ENCODE measurements at places on chromosomes 11 and 22. TPM values are rescaled to one million over a fixed set of nuclear protein-coding genes. Genes with fewer than 3 reads are reported as not detected.

- H3K27me3 ChIP-seq, result no peaks in the 10 kb centered on the region
- peak overlapping the region; percentile 35 for H3K27ac ChIP-seq
- peak; percentile 17 for DNase-seq
Measured at GRCh38 chr11:106022795-106023275, 795 bp upstream of the MSANTD4 start.

DNA sequence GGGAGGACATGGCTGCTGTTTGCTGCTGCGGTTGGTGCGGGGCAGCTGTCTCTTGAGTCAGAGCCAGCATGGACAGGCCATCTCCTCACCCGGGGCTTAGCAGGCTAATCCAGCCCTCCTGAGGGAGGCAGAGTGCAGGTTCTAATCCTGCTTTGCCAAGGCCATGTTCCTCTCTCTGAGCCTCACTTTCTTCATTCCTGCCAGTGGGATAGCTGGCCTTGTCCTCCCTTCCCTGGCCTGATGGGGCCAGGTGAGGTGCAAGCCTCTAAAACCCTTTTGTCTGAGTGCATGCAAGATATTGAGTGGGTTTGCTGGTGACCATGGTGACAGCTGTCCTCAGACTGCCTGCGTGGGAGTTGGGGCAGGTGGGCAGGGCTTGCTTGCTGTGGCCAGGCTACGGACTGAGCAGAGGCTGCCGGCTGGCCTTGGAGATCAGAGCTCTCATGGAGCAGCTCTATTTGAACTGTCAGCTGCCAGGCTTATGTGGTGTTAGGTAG is 3.6 kb downstream of the USP35 start:
- DNase-seq, result no peak
- H3K4me3 ChIP-seq, result no peak overlapping the region
- no peak overlapping the region for H3K27ac ChIP-seq
- no peaks in the 10 kb centered on the region for H3K36me3 ChIP-seq

DNA sequence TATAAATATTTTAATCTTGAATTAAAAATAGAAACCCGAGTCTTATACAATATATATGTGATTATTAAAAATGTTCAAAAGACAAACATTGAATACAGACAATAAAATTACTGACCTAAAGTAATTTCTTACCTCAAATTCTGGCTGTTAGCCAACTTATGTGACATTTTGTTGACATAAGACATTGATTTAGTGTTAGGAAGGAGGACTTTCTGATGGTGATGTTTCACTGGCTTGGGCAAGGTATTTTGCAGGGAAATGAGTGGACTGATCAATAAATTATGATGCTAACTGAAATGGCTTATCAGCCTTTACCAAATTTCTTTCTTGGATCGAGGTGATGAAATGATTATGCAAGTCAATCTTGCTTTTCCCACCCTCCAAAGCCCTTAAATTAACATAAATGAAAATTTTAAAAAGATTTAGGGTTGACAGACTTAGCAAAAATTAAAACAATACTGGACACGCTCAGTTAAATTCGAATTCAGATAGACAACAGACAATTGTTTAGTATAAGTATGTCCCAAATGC is 33.2 kb upstream of the FZD4 start:
- H3K4me1 ChIP-seq, result no peaks in the 10 kb centered on the region
- H3K4me3 ChIP-seq, result no peak overlapping the region
- H3K27ac ChIP-seq, result no peak overlapping the region

GRCh38 chr11:36316049-36316448 is 20.0 kb downstream of the PRR5L start:
- H3K4me3 ChIP-seq, result no peak overlapping the region
- H3K36me3 ChIP-seq, result no peaks in the 10 kb centered on the region
- DNase-seq, result peak; percentile 59

DNA sequence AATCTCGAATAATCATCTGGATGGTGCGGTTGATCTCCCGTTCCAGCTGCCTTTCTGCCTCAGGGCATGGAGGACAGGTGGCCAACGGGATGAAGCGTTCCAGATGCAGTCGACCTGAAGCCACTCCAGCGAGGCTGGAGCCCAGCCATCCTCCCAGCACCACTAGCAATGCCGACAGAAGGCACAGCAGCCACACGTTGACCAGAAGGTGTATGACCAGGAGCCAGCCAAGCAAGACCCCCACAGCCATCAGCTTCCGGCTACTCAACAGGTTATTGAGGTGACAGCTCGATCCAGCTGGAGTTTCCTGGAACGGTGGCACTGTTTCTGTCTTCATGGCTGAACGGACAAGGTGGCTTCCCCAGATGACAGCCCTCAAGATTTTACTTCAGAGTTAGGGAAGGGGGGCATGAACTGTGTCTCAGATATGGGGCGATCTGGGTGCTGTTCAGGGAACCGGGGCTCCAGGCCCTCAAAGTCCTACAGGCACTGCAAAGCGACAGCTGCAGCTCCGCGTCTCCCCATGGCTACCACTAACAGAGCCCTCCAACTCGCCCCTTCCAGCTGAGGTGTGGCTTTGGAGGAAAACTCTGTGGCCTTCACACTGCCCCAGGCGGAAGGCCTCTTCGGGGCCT is 559 bp downstream of the SNX19 start:
- H3K4me3 ChIP-seq, result peak overlapping the region; percentile 99
- H3K27ac ChIP-seq, result peak overlapping the region; percentile 77
- peaks cover 5% of the 10 kb centered on the region for H3K36me3 ChIP-seq
- no peak for DNase-seq
- peaks cover 6% of the 10 kb centered on the region for H3K4me1 ChIP-seq

DNA sequence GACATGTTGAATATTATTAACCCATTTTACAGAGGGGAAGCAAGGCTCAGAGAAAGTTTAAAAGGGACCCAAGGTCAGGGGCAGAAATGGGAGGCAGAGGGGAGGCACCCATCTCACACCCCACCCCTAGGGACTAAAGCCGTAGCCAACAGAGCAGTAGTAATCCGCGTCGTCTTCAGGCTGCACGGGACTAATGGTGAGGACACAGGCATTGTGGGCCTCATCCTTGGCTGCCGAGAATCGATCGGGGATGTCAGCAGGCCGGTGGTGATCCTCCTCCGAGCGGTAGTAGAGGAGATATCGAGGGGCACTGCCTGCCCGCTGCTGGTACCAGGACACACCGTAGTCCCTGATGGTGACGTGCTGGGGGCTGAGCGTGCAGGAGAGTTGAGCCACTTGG is 1.5 kb downstream of the VPREB3 start:
- no peak for DNase-seq
- H3K4me1 ChIP-seq, result no peaks in the 10 kb centered on the region
- H3K4me3 ChIP-seq, result no peak overlapping the region

DNA sequence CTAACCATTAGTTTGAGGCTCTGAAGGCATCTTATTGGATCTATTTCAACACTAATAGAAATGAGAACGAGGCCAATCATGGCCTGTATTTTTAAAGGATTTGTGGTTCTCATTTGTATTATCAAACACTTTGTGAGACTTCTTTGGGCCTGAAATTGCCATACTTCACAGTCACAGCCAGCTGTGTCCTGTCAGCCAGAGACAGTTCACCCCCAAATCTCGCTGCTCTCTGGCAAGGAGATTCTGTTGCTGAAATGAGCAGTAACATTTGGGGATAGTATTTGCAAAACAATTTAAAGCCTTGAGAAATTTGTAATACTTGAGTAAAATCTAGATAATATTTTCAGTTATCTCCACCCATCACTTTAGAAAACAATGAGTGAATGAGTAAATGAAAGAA is 26.9 kb upstream of the TENM4 start:
- no peaks in the 10 kb centered on the region for H3K27me3 ChIP-seq
- H3K4me1 ChIP-seq, result no peaks in the 10 kb centered on the region
- peak; percentile 19 for DNase-seq
- no peak overlapping the region for H3K4me3 ChIP-seq

GRCh38 chr11:44980533-44981427 is 30.1 kb upstream of the TP53I11 start:
- no peak overlapping the region for H3K4me3 ChIP-seq
- no peaks in the 10 kb centered on the region for H3K27me3 ChIP-seq
- H3K36me3 ChIP-seq, result no peaks in the 10 kb centered on the region
- peak overlapping the region; percentile 92 for H3K27ac ChIP-seq

DNA sequence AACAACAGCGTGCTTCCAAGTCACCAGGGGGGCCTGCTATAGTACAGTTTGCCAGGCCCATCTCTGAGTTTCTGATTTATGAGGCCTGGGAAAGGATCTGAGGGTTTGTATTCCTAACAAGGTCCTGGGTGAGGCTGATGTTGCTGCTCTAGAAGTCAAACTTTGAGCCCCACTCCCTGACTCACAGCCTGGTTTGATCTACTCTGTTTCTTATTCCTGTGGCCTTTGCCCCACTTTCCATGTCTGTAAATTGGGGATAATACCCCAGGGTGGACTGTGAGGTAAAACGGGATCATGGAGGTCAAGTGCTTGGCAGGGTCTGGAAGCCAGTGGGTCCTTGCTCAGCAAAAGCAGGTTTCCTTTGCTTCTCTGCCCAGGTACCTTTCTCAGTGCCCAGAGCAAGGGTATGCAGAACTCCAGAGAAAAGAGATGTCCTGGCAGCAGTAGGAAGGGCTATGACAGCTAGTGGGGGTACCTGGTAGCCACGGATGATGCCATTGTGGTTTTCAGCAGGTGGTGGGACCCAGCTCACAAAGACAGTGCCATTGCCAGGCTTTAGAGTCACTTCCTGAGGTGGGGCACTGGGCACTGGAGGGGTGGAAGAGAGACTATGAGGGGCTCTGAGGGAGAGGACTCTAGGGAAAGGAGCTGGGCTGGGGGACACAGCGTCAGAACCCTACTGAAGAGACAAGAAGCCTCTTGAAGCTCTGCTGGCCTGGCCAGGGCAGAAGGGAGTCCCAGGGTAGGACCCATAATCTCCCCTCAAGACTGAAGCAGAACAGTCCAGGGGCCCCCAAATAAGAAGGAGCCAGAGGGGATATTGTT is 2.8 kb downstream of the ROBO4 start:
- no peaks in the 10 kb centered on the region for H3K4me1 ChIP-seq
- no peak for DNase-seq
- no peaks in the 10 kb centered on the region for H3K36me3 ChIP-seq
- H3K4me3 ChIP-seq, result no peak overlapping the region

GRCh38 chr11:34996958-34997357 is 80.5 kb downstream of the PDHX start:
- H3K4me3 ChIP-seq, result no peak overlapping the region
- no peak for DNase-seq
- H3K4me1 ChIP-seq, result no peaks in the 10 kb centered on the region
- no peaks in the 10 kb centered on the region for H3K36me3 ChIP-seq
- no peak overlapping the region for H3K27ac ChIP-seq

- no peak overlapping the region for H3K4me3 ChIP-seq
- no peaks in the 10 kb centered on the region for H3K4me1 ChIP-seq
- no peaks in the 10 kb centered on the region for H3K27me3 ChIP-seq
Measured at GRCh38 chr22:22772396-22772795, 115.2 kb upstream of the IGLL5 start.

DNA sequence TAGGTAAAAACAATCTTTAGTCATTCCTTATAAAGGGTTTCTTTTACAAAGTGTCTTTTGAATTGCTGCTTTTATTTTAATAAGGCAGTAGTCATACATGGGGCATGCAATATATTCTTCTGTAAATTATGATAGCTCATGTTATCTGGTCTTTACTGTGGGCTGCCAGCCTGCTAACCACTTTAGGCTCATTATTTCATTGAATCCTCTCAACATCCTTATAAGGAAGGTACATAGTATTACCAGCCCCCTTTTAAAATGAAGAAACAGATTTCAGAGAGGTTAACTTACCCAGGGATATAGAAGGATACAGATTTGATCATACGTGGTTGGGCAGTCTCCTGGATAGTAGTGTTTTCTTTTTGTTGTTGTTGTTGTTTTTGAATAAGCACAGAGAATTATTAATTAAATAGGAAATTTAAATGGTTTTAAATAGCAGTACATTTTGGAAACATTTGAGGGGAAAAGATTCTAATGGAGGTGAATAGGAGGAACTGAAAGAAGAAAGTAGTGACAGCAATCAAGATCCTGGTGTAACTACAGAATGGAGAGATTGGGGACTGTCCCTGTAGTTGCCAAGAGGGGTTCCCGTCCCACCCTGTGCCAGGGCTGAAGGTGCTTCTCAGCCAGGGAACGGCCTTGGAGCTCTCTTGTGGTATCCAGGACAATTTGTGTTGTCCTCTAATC is 21.0 kb downstream of the SPECC1L start:
- H3K4me3 ChIP-seq, result no peak overlapping the region
- peak overlapping the region; percentile 45 for H3K27ac ChIP-seq
- no peaks in the 10 kb centered on the region for H3K36me3 ChIP-seq
- DNase-seq, result no peak

DNA sequence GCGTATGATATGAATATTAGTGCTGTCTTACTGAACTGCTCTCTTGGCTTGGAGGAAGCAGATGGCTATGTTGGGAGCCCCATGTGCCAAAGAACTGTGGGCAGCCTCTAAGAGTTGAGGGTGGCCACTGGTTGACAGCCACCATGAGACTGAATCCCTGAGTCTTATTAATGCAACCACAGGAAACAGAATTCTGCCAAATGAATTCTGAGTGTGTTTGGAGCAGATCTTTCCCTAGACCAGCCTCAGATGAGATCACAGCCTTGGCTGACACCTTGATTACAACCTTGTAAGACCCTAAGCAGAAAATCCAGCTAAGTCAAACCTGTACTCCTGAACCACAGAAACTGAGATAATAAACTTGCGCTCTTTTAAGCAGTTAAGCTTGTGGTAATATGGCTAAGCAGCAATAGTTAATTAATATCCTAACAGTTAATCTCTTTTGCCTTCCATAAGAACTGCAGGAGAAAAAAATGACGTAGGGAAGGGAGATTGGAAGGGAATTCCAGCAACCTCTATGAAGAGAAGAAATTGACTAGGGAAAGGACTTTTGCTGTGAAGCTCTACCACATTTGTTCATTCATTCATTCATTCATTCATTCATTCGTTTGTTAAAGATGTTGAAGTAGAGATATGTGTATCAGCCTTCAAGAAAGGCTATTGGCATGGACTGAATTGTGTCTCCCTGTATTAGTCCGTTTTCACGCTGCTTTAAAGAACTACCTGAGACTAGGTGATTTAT is 26.8 kb downstream of the ADM start:
- H3K4me1 ChIP-seq, result peaks cover 5% of the 10 kb centered on the region
- H3K27ac ChIP-seq, result no peak overlapping the region
- no peak overlapping the region for H3K4me3 ChIP-seq
- DNase-seq, result no peak
- H3K36me3 ChIP-seq, result no peaks in the 10 kb centered on the region

The SLC17A6 gene
- not detected for total RNA-seq

The PDGFB gene
- 5.6 TPM for total RNA-seq

The MMP1 gene
- total RNA-seq, result 2.9 TPM

The KDELR3 gene
- total RNA-seq, result 26.7 TPM

The SOX6 gene
- total RNA-seq, result 3.0 TPM

The ZNF280A gene
- total RNA-seq, result not detected

The CATSPERZ gene
- total RNA-seq, result 0.56 TPM

All from colonic mucosa (tissue), 4 donors.